ENCODE measurements at places on chromosomes 4 and X.

DNA sequence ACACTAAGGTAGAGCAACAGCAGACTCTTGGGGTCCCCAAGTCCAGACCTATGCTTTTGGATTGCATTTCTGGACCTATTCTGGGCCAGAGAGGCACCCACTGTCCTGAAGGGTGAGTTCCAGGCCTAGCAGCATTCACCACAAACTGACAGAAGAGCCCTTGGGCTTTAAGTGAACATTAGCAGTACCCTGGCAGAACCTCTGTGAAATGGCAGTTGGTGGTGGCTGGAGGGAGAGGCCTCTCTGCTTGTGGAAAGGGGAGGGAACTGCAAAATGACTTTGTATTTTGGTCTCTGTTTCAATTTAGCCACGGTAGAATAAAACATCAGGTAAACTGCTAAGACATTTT is 1211.9 kb downstream of the PCDH18 start:
- no peak for DNase-seq

GRCh38 chr4:148431401-148431800 is 10.8 kb downstream of the NR3C2 start:
- no peak for DNase-seq

GRCh38 chrX:19875050-19875431 is 12.4 kb downstream of the SH3KBP1 start:
- no peak for DNase-seq

DNA sequence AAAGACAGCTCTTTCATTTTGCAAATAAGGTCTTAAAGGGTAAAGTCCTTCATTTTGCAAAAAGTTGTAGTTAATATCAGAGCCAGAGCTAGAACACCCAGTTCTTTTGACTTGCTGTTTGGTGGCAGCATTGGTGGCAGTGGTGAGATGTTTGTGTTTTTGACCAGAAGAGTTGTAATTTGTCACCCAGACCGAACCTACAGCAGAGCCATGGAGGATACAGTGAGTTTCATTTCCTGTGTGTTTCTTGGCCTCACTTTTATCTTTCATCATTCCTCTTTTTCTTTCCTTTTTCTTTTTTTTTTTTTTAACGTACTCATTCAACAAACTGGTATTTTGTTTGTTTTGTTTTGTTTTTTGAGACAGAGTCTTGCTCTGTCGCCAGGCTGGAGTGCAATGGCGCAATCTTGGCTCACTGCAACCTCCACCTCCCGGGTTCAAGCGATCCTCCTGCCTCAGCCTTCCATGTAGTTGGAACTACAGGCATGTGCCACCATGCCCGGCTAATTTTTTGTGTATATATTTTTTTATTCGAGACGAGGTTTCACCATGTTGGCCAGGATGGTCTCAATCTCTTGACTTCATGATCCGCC is 116.4 kb downstream of the AFF1 start:
- no peak for DNase-seq

- no peak for DNase-seq
Measured at GRCh38 chrX:122666601-122667000, 517.5 kb upstream of the GRIA3 start.

- DNase-seq = no peak
Measured at GRCh38 chrX:96147681-96148080, 537.0 kb upstream of the DIAPH2 start.

GRCh38 chr4:168765322-168765721 is 244.7 kb downstream of the CBR4 start:
- no peak for DNase-seq
